Stimulated activated CD8-positive, alpha-beta memory T cell treated with anti-CD3 and anti-CD28 coated beads, Interleukin-4, amount 100 ng/mL, for 4 hours (primary cell): ENCODE measurements at places on chromosomes 2 and 18.

- no peak for DNase-seq
These were observed at the start of gene CHN1 for GRCh38 chr2:175004980-175005732. CHN1 (minus strand) TSS chr2:175005381; CDS start chr2:175004912, 469 bp downstream.

DNA sequence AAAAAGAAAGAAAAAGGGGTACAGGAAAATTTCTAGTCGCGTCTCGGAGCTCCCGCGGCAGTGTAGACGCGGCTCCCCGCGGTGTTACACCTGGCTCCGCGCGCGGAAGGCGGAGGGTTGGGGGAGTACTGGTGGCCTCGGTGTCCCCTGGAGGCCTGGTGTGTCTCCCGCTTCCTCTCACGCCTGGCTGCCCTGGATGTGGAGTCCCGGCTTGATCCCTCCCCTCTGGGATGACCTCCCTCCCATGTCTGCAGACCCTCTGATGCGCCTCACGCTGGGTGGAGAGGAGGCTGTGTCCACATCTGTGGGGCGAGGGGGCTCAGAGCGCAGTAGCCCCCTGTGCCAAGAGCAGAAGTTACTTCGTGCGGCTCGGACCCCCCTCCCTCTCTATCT is 1.2 kb downstream of the KIF5C start:
- DNase-seq = no peak

DNA sequence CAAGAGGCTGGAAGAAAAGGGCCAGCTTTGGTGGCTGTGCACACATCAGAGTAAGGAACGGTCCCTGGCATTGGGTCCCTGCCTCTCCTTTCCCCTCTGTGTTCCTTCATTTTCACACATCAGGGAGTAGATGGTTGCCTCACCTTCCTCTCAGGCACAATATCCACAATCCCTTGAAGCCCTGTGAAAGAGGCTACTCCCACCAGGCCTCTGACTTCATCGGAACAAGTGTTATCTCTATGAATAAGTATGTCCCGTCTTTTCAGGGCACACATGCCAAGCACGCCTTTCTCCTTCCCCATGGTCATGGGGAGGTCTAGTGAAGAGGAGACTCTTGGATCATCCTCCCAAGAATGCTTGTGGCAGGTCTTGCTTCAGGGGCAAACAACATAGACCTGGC is 61.2 kb upstream of the LMAN1 start:
- DNase-seq = no peak

- no peak for DNase-seq
These were observed 47.9 kb upstream of the MAT2A start for GRCh38 chr2:85490861-85491755.

DNA sequence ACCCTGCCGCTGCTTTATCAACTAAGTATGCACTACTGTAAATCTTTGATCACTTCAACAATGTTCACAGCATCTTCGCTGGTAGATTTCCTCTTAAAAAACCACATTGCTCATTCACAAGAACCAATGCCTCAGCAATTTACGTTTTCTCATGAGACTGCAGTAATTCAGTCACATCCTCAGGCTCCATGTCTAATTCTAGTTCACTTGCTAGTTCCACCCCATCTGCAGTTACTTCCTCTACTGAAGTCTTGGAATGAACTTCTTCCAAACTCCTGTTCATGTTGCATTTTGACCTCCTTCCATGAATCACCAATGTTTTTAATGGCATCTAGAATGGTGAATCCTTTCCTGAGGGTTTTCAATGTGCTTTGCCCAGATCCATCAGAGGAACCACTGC is 35.8 kb downstream of the PRELID3A start:
- DNase-seq = no peak

GRCh38 chr2:65919550-65920188 is 487.3 kb upstream of the SPRED2 start:
- DNase-seq = no peak

GRCh38 chr18:68399721-68400120 is 315.2 kb downstream of the TMX3 start:
- no peak for DNase-seq

DNA sequence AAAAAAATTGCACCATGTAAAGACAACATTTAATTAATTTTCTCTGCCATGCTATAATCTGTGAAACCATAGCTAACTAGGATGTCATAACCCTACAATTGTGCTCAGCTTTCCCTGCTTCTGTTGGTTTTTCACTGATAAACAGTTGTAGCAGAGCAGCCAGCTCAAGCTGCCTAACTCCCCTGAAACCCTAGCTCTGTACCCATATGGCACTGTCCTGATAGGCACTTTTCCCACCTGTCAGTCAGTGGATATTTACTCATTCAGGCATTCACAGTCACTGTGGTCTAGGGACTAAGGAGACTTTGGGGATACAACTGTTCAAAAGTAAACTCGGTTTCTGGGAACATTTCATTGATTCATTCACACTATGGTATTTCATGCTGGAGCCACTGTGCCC is 407.0 kb downstream of the DSEL start:
- no peak for DNase-seq
